Activated CD4-positive, alpha-beta memory T cell treated with anti-CD3 and anti-CD28 coated beads for 36 hours (primary cell): ENCODE measurements at places on chromosomes 6 and 20.

DNA sequence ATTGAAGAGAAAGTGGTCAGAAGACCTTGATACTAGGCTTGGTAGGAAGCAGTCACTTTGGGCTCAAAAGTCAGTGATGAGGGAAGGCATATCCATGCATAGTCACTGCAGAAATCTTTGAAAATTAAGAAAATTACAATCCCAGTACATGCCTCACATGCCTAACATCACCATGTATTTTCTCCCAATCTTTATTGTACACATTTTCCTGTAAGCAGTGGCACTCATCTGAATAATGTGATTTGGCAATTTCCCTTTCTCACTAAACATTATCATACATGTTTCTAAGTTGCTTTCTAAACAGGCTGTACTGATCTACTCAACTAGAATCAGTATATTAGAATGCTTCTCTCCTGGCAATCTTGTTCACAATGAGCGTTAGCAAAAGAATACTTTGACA is 280.7 kb upstream of the SUPT3H start:
- DNase-seq, result no peak

- DNase-seq, result no peak
Measured at GRCh38 chr20:31927627-31928159, 24.2 kb downstream of the PDRG1 start.

DNA sequence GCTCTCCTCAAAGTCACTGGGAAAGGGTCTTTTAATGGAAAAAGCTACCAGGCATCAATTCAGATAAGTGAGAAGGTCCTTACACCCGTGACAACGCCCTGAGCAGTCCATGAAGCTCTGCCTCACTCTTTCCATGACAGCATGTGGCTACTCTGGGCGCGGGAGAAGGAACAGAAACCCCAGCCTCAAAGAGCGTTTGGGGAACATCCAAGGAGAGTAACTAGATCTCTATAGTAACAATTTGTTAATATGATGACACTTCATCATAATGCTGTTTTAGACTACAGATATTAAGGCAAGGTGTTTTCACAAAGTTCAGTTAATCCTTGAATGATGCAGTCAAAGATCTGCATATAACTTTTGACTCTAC is 55.2 kb downstream of the KIF6 start:
- no peak for DNase-seq

DNA sequence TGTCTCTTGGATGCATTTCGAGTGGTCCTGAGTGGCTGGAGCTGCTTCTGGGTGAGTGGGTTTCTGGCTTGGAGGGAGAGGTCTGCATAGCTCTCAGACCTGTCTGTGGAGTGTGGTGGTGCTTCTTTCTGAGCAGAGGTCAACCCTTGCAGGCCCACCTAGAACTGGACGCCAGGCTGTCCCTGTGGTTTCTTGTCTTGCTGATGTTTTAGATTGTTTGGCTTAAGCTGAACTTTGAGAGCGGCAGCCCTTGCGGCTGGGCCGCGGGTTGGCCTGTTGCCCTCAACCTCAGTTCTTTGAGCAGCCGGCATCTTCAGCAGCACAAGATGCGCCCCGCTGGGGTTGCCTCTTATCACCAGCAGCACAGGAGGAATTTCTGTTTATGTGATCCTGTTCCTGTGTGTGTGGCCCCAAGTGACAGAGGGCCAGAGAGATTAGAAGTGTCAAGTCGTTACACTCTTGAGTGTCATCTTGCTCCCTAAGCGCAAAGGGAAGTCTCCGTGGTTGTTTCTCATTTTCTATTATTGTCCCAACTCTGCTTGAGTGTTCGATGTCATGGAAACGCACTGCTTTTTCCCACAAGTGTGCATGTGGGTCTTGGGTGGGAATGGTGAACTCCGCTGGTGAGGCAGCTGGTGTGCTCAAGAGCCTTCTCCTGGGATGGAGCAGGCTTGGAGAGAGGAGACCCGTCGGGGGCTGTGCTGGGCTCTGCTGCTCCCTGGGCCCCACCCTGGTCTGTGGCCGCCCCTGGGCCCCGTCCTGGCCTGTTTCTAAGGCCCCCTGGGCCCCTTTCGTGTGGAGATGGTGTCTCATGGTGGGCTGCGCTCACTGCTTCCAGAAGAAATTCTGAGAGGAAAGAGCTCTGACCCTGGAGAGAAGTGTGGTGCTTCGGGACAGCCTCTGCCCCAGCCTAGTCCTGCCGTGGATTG is 20.1 kb upstream of the SLC22A1 start:
- no peak for DNase-seq

GRCh38 chr6:17737704-17738252 is 31.1 kb upstream of the NUP153 start:
- DNase-seq, result no peak

GRCh38 chr6:129368076-129368475 is 341.9 kb downstream of the ARHGAP18 start:
- DNase-seq, result no peak

GRCh38 chr6:19833947-19834346 is 3.2 kb upstream of the ID4 start:
- no peak for DNase-seq

DNA sequence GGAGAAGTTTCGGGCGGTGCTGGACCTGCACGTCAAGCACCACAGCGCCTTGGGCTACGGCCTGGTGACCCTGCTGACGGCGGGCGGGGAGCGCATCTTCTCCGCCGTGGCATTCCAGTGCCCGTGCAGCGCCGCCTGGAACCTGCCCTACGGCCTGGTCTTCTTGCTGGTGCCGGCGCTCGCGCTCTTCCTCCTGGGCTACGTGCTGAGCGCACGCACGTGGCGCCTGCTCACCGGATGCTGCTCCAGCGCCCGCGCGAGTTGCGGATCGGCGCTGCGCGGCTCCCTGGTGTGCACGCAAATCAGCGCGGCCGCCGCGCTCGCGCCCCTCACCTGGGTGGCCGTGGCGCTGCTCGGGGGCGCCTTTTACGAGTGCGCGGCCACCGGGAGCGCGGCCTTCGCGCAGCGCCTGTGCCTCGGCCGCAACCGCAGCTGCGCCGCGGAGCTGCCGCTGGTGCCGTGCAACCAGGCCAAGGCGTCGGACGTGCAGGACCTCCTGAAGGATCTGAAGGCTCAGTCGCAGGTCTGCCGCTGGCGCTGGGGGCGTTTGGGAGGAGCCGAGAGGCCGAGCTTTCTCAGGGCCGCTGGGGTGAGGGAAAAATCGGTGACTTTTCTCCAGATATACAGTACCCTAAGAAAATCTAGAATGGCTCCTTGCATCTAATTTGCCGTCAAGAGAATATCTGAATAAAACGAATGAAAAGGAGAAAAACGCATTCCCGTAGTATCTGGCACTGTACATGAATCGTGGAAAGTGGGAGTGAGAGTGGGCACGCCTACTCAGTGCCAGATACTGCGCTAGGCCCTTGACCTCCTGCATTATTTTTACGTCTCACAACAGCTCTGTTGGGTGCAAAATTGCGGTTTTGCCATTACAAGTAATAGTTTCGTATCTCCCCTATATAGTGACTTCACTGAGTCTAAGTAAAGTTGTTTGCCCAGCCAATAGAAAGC is 1.0 kb downstream of the CALHM6 start:
- DNase-seq, result peak; percentile 62

DNA sequence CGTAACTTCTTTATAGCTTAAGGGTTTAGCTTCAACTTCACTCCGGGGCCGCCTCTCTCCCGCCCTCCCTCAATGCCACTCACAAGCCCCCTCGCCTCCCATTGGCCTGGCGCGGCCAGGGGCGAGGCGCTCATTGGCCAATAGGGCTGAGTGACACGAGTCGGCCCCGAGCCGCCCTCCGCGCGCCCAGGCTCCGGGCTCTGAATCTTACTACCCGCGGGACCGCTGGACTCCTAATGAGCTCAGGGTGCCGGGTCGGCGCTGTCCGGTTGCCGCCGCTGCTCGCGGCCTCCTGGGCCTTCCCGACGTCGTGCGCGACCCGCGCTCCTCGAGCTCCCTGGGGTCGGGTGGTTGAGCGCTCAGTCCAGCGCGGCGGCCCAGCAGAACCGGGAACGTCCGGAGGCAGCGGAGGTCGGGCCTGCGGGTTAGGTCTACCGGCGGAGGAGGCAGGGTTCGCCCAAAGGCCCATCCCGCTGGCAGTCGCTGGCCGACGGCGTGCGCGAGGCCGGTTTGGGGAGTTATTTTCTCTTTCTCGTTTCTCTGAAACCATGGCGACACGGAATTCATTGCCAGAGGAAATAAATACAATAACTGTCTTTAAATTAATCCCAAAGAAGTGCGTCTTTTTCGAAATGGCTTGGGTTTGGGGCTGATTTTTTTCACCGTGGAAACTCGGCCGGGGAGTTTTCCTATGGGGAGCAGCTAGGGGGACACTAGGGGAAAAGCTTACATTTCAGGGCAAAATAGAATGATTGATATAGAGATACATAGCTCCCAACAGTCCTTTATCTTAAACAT is at the start of gene SIM1:
Gene SIM1 (minus strand): TSS at position 19 of the 798 bp plus-strand sequence. CDS start 1,453 bp downstream, outside the sequence.
- DNase-seq, result no peak

DNA sequence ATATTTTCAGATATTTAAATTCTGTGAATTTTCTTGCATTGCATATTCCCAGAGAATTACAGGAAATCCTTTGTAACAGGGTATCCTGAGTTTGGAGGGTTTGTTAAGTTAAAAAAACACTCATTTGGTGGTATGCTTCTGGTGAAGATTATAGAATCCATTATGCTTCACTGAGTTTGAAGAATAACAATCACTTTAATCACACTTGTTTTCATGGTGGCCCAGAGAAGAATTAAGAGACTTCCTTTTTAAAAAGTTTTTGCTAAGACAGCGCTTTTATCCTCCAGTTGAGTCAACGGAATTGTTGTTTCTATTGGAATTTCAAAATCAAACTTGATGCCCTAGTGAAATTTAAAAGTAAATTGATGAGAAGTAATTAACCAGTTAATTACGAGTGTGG is 17.4 kb downstream of the PLEKHG1 start:
- no peak for DNase-seq

GRCh38 chr20:2451939-2452732 is 18.5 kb downstream of the SNRPB start:
- DNase-seq, result peak; percentile 77
